NCI-H1417 (cell line): ENCODE measurements at places on chromosomes 6 and 20.

DNA sequence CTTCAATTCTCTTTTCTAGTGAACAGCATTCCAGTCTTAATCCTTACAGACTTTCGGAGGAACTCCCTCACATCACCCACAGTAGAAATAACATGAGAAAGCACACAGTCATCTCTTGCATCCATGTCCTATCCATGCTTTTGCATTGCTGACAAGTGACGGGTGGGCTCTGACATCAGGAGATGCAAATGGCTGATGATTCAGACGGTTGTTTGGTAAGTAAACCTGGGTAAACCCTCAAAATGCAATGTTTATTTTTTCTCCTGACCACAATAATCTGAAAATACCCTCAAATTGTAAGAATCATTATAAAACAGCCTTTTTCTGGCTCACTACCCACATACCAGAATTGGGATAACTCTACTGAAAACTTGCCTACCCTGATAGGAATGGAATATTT lies 792.0 kb downstream of the MAFB start:
- no peak for DNase-seq

DNA sequence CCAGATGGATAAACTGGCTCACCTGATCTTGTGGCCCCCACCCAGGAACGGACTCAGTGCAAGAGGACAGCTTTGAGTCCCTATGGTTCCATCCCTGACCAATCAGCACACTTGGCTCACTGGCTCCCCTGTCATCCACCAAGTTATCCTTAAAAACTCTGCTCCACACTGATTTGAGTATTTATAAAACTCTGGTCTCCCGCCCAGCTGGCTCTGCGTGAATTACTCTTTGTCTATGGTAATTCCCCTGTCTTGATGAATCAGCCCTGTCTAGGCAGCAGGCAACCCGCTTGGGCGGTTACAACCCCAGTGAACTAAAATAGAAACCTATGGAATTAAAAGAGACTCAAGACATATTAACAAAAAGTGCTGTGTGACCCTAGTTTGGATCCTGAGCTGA lies 38.1 kb upstream of the CD83 start:
- DNase-seq = no peak

DNA sequence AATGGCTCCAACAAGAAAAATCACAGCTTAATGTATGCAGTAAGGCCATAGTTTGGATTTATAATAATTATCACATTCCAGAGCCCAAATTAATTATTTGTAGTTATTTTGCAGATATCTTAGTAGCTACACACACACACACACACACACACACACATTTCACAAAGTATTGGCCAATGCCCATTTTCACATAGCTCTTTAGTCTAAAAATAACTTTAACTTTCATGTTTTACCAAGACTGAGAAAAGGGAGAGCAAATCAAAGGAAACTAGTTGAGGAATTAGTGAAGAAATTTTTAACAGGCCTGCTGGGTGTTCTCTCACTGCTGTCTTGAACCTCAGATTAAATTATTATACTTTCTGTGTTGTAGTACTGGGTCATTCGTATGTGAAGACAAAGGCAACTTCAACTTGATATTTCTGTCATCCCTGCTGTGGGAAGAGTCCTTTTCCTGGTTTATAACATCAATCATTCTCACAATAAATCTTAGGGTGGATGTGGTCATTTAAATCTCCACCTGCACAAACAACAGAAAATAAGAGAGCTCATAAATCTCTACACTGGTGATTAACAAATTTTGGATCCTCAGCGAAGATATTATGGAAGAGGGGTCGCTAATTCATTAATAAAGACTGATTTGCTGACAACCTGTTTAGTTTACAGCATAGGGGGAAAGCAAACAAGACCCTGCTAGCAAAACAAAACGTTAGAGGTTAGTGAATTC lies 1.6 kb upstream of the TCF21 start:
- DNase-seq = peak; percentile 63

DNA sequence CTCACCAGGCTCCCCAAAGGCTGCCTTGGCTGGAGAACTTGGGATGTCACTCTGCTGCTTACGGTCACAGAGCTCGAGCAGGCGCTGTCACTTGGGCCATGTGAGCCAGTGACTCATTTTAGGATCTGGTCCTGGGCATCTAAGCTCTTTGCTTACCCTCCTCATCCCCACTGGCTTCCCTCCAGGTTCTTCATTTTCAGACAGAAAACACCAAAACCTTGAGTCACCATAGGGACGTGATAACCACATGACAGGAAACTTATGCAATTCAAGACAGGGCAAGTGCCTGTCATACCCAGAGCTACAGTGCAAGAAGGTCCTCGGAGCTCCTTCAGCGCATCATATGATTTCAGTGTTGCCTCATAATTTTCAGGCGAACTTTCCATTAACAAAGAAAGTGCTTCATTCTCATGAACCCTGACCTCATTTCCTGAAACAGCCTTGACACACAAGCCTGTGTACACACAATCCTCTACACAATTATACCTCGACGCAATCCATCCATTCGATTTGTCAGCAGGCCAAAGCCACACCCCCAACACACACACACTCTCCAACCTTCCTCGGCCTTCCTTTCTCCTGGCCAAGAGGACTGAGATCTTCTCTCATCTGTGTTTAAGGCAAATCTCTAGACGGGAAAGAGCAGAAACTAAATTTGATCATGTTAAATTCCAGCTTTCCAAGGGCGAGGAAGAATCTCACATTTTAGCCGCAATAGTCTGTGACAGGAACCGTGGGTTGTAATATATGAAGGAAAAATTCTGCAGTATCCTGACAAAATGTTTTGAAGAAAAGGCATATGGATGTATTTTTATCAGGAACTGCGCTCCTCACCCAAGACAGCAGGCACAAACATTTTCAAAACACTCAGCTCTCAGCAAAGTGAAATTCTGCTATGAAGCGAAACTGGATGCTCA lies 25.3 kb downstream of the TBC1D7 start:
- DNase-seq = no peak

- DNase-seq = no peak
Observed at GRCh38 chr20:33322456-33322855, 39.4 kb downstream of the BPIFB1 start.

- DNase-seq = no peak
Observed at GRCh38 chr20:43658069-43658722, 8.7 kb upstream of the MYBL2 start.

DNA sequence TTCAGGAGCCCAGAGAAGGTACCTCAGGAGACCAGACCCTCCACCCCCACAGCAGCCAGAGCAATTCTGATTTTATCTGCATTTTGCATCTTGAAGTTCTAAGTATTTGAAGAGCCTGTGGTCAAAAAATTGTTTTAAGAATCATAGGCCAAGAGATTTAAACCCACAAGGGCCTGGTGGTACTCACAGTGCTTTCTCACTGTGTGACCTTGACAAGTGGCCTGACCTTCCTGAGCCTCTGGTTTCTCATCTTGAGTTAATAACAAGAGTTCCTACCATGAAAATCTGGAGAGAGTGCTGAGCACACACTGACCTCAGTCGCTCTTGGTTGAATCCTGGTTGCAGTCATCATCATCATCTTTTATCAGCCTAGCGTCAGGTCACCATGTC lies 45.4 kb upstream of the ID1 start:
- no peak for DNase-seq

- no peak for DNase-seq
Observed at GRCh38 chr6:3159805-3160781, 2.7 kb upstream of the TUBB2A start.

GRCh38 chr6:90890683-90891330 lies 303.9 kb upstream of the MAP3K7 start:
- DNase-seq = no peak

DNA sequence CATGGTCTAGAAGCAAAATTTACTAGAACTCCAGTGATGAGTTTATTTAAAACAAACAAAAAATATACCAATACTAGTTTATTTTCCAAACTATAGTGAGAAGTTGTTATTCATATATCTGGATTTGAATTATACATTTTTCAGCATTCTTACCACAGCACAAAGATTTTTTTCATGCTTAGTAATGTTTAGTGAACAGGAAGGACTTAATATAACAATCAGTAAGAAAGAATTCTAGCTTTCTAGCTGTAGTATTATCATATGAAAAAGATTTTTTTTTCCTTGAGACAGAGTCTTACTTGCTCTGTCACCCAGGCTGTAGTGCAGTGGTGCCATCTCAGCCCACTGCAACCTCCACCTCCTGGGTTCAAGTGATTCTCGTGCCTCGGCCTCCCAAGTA lies 13.8 kb downstream of the MARCKS start:
- no peak for DNase-seq

DNA sequence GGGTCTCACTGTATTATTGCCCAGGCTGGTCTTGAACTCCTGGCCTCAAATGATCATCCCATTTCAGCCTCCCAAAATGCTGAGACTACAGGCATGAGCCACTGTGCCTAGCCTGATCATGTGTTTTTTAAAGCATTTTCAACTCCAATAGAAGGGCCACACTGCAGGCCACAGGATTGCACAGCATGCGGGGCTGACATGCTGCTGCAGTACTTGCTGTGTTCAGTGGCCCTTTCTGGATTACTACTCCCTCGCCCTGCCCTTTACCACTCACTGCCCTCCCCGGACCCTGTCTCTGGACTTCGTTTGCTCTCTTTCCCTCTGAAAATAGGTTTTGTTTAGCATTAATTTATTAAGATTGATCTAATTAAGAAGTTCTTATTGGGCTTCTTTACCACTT lies 37.3 kb downstream of the HECA start:
- DNase-seq = no peak

- peak; percentile 56 for DNase-seq
Observed at GRCh38 chr6:159852877-159853276, 37.9 kb upstream of the MAS1 start.

DNA sequence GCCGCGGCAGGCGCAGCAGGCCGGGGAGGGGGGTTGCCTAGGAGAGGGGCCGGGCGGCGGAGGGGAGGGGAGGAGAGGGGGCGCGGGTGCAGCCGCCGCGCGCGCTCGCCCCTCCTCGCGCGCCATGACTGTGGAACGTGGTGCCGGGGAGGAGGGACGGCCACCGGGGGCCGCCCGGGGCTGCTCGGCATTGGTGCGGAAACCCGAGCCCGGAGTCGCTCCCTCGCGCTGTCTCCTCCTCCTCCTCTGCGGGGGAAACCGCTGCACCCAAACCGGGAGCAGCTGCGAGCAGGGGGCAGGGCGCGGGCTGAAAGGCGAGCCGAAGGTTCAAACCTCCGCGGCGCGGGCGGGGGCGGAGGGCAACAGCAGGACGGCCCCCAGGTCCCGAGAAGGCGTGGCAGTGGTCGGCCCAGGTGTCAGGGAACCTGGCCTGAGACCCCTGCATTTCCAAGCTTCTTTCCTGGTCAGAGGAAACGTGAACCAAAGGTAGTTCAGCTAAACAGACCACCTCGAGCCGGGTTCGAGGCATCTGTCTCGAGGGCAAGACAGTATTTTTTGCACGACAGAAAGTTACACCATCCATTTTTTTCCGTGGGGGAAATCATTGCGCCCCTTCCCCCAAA lies 1.4 kb upstream of the TRERF1 start:
- peak; percentile 95 for DNase-seq

- no peak for DNase-seq
Observed at GRCh38 chr6:12097791-12098190, 85.7 kb downstream of the HIVEP1 start.

GRCh38 chr6:168088161-168089053 lies 9.4 kb upstream of the FRMD1 start:
- peak; percentile 44 for DNase-seq

DNA sequence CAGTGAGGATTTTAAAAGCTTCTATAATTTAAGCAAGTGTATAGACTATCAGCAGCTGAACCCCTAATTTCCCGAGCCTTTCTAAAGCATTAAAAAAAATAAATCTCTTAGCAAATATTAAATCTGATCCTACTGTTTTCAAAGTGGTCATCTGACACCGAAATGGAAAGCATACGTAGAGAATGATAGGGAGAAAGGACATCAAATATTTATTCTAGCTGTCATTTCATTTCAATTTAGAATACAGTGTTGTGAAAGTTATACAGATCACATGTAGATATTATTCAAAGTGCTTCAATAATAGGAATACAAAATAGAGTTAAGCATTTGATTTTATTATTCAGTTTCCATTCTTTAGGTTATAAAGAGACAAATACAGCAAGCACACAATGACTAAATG lies 61.9 kb upstream of the PKIB start:
- DNase-seq = peak; percentile 75

DNA sequence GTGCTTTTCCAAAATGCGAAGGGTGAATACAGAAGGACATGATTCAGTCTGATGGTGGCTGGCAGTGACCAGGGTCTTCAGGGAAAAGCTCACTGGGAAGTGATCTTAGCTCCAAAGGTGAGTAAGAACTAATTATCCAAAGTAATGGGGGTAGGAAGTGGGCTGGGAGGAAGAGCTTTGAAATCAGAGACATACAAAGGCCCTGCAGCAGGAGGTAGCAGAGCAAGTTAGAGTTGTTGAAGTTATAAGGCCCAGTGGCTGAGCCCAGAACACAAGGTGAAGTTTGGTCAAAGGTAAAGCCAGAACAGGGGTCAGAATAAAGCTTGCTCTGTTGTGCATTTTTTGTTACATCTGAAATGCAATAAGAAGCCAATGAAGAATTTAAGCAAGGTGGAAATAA lies 81.2 kb downstream of the PLCB1 start:
- no peak for DNase-seq

- DNase-seq = no peak
Observed at GRCh38 chr6:154301839-154302752, 54.5 kb downstream of the IPCEF1 start.

GRCh38 chr6:119105282-119105681 lies 26.8 kb upstream of the FAM184A start:
- DNase-seq = no peak

GRCh38 chr6:16802071-16802470 lies 40.8 kb upstream of the ATXN1 start:
- no peak for DNase-seq

DNA sequence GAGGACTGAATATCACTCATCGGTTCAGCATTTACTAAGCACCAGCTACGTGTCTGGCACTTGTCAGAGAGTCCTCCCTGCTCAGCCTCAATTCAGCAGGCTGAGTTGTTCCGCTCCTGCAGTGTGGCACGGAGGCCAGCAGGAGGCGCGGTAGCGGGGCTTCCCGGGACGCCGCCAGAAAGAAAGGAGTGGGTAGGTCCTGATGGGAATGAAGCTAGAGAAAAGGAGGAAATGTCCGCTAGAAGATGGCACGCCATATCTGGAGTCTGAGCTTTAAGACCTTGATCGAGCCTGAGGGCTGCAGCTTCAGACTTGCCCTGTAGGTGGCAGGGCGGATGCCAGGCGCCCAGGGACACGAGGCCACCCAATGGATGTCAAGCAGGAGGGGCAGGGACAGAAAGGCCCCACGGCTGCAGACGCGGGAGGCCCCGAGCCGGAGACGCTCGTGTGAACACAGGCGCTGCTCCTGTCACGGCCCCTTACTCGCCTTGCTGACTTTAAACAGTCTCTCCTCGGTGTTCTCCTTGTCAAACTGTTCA lies 18.7 kb downstream of the SERPINB6 start:
- peak; percentile 7 for DNase-seq

DNA sequence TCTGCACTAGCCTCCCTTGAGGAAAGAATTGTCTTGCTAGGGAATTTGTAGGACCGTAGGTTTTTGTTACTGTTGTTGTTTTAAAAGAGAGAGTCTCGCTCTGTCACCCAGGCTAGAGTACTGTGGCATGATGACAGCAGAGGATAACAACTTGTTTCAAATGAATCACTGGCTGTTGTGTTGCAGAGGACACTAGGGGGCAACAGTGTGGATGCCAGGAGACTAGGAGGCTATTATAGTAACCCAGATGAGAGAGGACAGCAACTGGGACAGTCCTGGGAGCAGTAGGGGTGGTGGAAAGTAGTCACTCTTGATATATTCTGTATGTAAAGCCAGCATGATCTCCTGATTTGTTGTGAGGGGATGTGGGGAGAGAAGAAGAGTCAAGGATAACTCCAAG lies 41.8 kb upstream of the LAMA4 start:
- DNase-seq = no peak
